ENCODE measurements at places on chromosomes 7 and 10. TPM values are rescaled to one million over a fixed set of nuclear protein-coding genes. Genes with fewer than 3 reads are reported as not detected.

DNA sequence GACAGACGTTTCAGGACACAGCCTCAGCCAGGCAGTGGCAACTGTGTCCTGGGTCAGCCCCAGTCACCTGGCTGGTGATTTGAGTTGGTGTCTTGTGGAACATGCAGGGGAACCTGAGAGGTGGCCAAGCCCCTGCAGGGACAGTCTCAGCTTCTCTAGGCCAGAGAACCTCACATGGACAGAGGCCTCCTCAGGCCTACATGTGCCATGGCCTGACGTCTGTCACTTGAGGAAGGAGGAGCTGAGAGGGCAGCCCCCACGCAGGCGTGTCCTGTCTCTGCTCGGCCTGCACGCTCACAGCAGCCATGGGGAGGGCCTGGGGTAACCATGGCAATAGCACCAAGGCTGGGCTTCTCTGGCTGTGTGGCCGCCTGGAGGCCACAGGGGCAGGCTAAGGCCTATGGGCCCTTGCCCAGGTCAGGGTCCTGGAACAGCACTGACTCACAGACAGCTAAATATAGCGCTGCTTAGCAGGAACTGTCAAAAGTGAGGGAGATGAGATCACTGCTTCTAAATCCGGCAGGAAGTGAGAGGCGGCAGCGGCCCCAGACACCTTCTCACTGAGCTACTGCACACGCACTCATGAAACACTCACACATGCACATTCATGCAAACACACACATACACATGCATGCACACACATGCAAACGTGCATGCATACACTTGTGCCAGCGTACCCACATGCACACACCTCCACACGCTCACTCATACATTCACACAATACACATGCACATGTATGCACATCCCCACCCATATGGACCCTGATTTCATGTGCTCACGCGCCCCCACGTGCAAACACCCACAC is 57.0 kb downstream of the YKT6 start:
- no peak for DNase-seq

- DNase-seq: no peak
Measured at GRCh38 chr7:101125989-101126650, 784 bp upstream of the SERPINE1 start.

DNA sequence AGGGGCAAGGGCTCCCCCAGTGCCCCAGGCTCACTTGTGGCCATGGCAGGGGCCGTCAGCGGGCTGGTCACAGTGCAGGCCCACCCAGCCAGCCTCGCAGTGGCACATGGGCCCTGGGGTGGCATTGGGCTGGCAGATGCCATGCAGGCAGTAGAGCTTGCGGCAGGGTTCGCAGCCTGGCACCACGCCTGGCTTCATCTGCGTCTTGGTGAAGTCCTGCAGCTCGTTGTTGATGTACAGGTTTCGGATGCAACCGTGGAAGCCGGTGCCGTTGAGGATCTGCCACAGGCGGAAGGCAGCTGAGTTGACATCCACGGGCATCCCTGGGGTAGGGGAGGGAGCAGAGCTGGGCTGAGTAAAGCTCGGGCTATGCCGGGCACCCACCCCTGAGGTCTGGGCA is 170.6 kb downstream of the LCOR start:
- DNase-seq: no peak

GRCh38 chr10:103692952-103693811 is 162.2 kb downstream of the SH3PXD2A start:
- DNase-seq: no peak

DNA sequence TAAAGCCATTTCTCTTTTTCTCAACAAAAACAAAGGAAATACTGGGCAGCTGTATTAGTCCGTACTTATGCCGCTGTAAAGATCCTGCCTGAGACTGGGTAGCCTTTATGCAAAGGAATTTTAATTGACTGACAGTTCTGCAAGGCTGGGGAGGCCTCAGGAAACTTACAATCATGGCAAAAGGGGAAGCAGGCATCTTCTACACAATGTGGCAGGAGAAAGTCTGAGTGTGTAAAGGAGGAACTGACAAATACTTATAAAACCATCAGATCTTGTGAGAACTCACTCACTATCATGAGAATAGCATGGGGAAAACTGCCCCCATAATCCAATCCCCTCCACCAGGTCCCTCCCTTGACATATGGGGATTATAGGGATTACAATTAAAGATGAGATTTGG is 264.3 kb downstream of the SEMA3A start:
- no peak for DNase-seq

DNA sequence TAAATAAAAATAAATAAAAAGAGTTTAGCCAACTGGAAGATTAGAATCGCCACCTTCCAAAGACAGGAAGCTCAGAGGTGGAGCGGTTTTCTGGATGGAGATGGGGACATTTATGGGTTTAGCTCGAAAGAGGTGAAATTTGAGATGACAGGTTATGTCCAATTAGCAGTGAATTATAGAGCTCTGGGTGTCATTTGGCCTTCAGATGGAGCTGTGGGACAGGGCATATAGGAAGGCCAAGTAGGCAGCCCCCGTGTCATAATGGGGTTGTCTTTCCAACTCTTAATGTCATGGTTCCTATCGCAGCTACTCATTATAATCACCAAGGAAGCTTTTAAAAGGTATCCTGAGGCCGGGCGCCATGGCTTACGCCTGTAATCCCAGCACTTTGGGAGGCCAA is 21.0 kb upstream of the EEPD1 start:
- DNase-seq: no peak

ASAH2 gene
- 1.1 TPM for total RNA-seq

TYW1B gene
- 4.9 TPM for total RNA-seq
